ENCODE measurements at places on chromosomes 11 and 22.
A peak's percentile ranks its signal among the peaks of the same experiment; 100 is the strongest.

- no peak for DNase-seq
These were observed 38.6 kb downstream of the SGSM3 start for GRCh38 chr22:40408718-40409612.

DNA sequence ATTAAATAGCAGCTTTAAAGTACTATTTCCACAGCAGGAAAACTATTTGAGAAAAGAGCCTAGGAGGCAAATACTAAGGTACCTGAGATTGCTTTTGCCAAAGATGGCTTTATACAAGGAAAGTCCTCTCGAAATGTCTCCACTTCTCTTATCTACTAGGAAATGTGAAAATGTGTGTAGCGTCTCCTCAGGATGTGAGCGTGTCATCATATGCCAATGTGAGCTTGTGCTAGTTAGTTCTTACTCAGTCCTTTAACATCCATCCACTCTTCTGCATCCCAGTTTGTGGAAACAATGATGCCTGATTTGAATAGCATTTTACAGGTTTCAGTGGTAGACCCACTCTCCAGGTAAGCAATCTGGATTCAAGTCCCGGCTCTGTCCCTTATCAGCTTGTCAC lies 421.0 kb downstream of the DYNC2H1 start:
- DNase-seq, result no peak

DNA sequence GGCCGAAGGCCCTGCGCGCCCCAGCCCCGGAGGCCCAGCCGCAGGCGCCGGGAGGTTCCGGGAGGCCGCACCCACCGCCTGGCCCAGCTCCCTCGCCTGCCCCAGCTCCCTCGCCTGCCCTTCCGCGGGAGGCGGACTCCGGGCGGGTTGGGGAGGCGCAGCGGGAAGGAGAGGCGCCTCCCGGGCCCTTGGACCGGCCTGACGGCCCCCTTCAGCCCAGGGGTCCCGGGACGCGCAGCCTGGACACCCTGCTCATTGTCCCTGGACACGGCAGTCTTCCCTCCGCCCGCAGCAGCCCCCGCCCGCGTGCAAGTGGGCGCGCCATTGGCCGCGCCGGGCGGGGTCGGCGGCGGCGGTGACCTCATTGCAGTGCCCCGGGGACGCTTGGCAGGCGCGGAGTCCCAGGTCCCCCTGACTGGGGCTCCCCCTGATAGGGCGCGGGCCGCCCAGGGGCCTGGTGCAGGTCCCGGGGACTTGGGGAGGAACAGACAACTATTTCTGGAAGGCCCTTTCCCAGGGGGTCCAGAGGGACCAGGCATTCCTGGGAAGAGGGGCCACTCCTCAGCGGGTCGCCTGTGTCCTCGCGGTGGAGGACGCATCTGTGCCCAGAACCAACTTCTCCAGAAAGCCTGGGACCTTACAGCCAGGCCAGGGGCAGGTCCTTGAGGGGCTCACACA lies 501 bp downstream of the CD151 start:
- no peak for DNase-seq

DNA sequence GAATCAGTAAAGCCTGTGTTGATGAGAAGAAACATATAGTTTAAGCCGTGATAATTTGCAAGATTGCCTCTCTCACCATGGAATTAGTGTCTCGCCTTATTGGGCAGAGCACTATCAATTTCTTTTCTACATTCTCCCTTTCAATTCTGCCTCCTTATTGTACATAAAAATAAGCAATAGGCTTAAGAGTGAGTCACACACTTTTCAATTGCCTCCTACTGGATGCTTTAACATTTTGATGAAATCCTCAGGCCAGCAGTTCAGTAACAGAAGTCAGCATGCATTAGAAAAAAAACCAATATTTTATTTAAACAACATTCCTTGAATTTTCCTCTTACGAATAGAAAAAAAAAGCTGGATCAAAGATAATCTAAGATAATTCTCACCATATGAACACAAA lies 33.8 kb upstream of the VWA5A start:
- DNase-seq, result no peak

DNA sequence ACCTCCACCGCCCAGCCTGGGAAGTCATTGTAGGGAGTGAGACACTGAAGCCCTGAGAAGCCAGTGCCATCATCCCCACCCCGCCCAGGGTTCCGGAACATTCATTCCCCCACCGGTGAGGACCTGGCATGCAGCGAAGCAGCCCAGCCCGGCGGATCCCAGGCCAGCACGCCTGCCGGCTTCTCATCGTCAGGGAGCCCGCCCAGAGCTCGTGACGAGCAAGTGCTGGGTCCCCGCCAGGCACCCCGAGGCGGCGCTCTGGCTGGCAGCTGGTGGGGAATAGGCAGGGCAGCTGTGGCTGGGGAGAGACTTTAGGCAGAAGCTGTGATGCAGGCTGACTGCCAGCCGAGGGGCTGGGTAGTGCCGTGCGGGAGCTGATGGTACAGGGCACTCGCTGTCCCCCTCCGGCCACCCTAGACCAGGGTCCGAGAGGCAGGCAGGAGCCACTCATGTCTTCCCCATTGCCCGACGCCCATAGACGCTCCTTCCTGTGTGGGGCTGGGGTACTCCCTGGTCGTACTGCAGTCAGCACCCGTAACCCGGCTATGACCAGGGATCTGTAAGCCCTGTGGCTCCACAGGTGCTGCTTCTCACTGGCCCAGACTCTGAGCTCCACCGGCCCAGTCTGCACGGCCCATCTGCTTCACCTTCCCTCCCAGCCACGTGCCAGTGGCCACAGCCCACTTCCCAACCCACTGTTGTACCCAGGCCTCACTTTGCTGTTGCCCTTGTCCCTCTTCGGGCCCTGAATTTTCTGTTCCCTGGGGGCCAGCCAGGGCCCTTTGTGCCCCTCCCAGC lies 24.5 kb upstream of the CABP7 start:
- DNase-seq, result no peak

DNA sequence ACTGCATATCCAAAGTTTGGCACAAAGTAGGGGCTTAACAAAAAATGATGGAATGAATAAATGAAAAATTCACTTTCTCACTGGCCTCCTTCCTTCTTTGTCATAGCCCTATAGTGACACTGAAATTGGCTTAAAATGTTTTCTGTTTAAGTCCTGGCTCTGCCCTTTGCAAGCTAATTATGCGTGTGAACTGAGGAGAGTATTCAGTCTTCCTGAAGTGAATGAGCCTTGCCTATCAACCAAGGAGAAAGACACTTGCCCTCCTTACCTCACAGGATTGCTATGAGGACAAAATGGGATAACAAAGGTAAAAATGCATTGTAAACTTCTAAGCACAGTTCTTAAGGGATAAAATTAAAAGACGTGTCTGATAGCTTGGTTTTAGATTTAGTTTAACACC lies 729.8 kb upstream of the ANO3 start:
- DNase-seq, result no peak

GRCh38 chr11:95680169-95680929 lies 109.2 kb downstream of the FAM76B start:
- no peak for DNase-seq

GRCh38 chr11:2772544-2773031 lies 72.8 kb upstream of the KCNQ1OT1 start:
- DNase-seq, result peak; percentile 41

GRCh38 chr11:10382518-10382917 lies 72.5 kb upstream of the AMPD3 start:
- no peak for DNase-seq

DNA sequence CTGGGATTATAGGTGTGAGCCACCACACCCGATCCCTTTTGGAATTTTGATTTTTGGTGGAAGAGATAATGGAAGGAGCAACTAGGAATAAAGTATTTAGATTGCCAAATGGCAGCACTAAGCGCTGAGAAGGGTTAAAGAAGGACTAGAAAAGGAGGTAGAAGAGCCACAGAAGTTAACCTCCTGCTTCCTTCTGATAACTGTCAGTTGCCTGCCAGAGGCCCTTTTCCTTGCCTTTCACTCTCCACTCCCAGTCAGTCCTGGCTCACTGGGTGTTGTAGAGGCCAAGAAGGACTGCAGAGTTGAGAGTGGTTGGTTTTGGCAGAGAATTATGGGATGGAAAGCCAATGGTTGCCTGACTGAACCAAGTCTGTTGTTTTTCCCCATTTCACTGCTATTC lies 19.3 kb downstream of the ZC3H12C start:
- DNase-seq, result no peak

GRCh38 chr11:15969281-15969680 lies 387.1 kb downstream of the SOX6 start:
- DNase-seq, result no peak

- no peak for DNase-seq
These were observed 64.0 kb downstream of the SOX6 start for GRCh38 chr11:16292167-16292859.

- no peak for DNase-seq
These were observed 395.6 kb downstream of the TENM4 start for GRCh38 chr11:79045018-79045799.

DNA sequence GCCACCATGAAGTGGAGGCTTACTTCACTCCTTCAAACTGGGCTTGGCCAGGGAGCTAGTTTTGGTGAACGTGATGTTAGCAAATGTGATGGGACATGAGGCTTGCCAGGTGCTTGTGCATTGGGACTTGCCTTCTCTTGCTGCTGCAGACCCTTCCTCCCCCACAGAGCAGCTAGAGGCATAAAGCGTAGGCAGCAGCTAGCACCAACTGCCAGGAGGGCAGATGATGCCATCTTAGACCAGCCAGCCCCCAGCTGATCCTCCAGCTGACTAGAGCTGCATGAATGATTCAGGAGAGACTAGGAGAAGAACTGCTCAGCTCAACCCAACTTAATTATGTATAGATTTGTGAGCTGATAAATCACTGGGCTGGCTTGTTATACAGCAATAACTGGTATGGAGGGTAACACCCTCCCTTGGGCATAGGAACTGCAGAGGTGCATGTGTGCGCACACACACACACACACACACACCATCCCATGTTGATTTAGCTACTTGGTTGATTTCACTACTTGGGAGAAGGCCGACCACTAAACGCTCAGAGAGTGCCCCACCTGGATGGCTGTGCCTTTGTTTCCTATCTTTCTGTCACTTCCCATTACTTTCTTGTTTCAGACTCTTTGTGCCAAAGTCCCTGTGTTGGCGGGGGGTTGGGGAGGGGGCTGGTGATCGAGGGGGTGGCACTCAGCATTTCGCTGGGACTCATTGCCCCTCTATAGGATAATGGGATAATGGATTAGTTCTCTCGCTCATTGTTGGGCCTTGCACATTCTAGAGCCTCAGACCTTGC lies 202.8 kb downstream of the ADAMTS15 start:
- DNase-seq, result no peak

DNA sequence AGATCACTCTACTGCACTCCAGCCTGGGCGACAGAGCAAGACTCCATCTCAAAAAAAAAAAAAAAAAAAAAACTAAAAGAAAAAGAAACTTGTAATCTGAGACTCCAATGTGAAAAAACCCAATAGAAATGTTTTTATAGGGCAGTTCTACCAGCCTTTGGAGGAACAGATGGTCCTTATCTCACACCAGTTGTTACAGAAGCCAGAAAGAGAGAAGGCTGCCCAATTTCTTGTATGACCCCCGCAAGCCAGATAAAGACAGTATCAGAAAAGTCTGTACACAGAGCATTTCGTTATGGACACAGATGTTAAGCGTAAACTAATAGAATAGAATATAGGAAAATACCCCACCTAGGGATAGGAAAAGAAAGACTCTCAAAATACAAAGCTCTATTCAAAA lies 11.3 kb upstream of the TSGA10IP start:
- no peak for DNase-seq

- no peak for DNase-seq
These were observed 93.1 kb downstream of the FAT3 start for GRCh38 chr11:92317721-92318120.

DNA sequence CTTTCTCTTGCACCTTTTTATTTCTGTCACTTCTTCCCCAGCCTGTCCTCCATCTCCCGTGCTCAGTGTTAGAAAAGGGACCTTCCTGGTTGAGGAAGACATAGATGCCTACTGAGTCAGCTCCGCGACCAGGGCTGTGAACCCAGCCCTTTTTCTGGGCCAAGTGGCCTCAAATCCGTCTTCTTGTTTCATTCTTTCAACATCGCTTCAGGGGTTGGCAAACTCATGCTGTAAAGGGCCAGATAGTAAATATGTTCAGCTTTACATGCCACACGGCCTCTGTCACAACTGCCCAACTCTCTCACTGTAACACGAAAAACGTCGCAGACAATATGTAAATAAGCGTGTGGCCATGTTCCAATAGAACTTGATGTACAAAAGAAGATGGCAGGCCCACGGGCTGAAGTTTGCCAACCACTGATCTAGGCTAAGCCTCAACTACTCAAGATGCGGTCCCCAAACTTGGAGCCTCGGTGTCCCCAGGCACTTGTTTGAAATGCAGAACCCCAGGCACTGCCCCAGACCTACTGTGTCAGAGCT lies 338.4 kb downstream of the MN1 start:
- DNase-seq, result no peak

- DNase-seq, result peak; percentile 49
These were observed 88.6 kb upstream of the CRYBB3 start for GRCh38 chr22:25110846-25111578.

- DNase-seq, result no peak
These were observed 120.5 kb downstream of the SHANK2 start for GRCh38 chr11:71131861-71132260.

- DNase-seq, result no peak
These were observed 15.9 kb downstream of the ARFGAP2 start for GRCh38 chr11:47160753-47161133.

GRCh38 chr11:58957922-58958321 lies 18.6 kb downstream of the GLYATL1 start:
- DNase-seq, result peak; percentile 19

DNA sequence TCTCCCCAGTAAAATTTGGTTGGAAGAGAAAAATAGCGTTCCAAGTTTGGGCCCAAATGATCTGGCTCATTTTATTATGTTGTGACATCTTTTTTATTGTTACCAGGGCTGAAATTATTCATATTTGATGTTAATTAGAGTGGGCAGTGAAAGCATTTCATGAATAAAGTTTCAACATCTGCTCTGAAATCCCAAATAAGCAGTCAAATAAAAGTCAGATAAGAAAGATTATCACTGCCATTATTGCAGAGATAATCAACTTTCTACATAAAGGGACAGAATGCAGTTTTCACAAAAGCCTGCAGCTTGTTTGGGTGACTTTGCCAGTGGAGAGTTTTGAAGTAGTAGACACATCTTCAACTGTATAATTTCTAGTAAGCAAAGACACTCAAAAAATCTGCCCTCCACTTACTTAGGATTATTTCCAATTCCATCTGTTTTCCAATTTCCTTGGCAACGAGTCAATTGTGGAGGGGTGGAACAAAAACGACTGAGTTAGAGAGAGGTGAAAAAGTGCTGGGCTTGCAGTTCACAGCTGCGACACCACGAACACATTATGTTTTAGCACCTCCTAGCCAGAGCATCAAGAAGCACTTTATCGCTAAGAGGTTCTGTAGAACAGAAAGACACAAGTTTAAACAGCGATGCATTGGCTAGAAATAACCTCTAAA lies 9.0 kb downstream of the TECTA start:
- DNase-seq, result no peak

- no peak for DNase-seq
These were observed 60.3 kb upstream of the IGLL5 start for GRCh38 chr22:22827187-22827939.

DNA sequence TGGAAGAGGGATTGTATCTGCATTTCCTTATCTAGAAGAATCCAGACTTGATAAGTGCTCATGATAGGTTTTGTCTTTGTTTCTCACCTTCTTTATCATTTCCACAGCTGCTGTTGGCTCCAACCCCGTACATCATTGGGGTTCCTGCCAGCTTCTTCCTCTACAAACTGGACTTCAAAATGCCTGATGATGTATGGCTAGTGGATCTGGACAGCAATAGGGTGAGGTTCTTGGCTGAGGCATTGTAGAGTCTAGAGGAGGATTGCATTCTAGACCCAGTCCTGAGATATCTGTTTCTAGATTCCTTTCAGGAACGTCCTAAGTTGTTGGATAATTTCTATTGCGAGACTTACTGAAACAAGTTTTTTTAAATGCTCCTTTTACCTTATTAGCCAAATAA lies 8.1 kb downstream of the MADD start:
- no peak for DNase-seq

All from stimulated activated CD4-positive, alpha-beta T cell treated with anti-CD3 and anti-CD28 coated beads, Interleukin-1b, Interleukin-23, amount 100 ng/mL, for 48 hours (primary cell).